ENCODE measurements at places on chromosomes 6 and 20.

GRCh38 chr6:83853178-83854000 is at the start of gene RIPPLY2:
RIPPLY2 (plus strand) TSS chr6:83853360; CDS start chr6:83853417, 57 bp downstream.
- DNase-seq = no peak

GRCh38 chr6:137903933-137904821 is 37.1 kb downstream of the TNFAIP3 start:
- no peak for DNase-seq

DNA sequence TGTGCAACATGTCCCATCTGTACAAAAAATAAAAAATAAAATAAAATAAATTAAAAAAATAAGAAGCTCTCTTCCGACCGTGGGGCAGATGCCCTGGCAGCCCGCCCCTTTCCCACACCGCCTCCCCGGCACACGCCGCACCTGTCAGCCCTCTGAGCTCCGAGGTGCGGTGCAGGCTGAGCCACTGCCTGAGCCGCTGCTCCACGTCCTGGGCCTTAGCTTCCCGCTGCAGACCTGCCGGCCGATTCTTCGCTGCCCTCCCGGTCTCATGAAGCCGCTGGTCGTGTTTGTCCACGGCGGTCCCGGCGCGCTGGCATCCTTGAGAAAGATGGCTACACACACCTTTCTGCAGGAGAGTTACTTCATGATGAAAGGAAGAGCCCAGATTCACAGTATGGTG is 10.7 kb upstream of the CLPSL2 start:
- no peak for DNase-seq

GRCh38 chr6:144547409-144547808 is 262.3 kb downstream of the UTRN start:
- no peak for DNase-seq

- no peak for DNase-seq
These were observed 1907.6 kb upstream of the DEFB115 start for GRCh38 chr20:29349836-29350235.

GRCh38 chr6:90284236-90285041 is 12.2 kb downstream of the BACH2 start:
- DNase-seq = peak; percentile 30

DNA sequence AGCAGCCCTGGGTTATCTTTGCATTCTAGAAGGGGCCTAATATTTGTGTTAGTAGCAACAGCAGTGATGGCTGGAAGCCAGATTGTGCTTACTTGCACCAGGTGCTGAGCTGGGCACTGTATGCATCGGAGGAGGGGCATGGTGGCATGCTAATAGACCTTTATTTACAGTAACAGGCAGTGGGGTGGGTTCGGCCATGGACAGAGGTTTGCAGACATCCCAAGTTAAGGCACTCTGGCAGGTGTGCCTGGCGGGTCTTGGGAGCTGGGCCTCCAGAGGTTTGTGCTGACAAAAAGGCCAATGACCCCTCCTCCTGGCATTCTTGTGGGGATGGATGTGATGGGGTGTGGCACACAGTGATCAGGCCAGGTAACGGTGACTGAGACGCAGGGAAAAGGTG is 39.0 kb upstream of the CD93 start:
- no peak for DNase-seq

DNA sequence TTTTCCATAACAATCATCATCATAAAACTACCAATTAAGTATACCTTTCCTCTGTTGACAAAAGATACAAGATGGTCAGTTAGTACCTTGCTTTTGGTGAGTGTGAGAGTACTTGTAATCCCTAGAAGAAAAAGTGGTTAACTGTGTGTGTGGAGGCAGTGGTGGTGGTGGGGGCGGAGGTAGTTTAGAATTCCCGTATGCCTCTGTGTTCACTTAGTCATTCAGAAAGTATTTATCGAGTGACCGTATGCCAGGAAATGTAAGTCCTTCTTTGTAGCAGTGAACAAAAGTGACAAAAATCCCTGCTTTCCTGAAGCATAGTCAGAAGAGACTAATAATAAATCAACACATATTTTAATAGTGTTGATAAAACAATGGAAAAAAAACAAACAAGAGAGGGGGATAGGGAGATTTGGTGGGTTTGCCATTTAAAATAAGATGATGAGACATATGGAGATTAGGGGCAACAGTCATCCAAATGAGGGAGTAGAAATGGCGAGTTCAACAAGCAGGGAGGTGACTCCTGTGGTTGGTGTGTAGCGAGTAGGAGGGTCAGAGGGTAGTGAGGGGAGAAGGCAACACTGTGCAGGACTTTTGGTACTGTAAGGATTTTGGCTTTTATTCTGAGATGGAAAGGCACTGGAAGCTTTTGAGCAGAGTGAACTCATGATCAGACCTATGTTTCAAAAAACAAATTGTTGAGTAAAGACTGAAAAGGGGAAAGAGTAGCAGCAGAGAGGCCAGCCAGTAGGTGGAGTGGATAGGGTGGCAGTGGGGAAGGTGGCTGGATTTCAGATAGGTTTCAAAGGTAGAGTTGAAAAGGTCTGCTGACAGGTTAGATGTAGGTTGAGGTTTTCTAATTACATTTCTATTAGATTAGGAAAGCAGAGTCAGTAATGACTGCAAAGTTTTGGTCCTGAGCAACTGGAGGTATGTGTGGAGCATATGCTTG is 40.3 kb upstream of the SIM1 start:
- no peak for DNase-seq

DNA sequence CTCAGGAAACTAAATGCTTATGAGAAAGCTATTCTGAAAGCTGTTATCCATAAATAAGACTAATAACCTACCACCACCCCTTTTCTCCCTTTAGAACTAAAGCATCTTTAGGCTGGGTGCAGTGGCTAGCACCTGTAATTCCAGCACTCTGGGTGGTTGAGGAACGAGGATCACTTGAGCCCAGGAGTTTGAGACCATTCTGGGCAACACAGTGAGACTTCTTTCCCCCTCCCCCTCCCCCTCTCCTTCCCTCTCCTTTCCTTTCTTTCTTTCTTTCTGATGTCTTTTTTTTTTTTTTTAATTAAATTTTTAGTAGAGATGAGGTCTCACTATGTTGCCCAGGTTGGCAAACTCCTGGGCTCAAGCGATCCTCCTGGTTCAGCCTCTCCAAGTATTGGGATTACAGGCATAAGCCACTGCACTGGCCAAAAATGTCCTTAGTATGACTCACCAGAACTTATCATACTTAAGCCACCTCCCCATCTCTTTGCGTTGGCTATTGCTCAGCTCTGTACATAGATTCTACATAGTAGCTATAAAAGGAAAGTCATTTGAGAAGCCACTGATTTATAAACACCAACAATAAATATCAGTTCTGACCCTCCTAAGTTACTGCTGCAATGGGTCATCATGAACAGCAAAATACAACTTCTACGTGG is 54.8 kb upstream of the SPDEF start:
- DNase-seq = no peak

- DNase-seq = no peak
These were observed 132.6 kb upstream of the CST7 start for GRCh38 chr20:24816431-24816830.
